Stimulated activated CD4-positive, alpha-beta T cell treated with anti-CD3 and anti-CD28 coated beads, Interleukin-1b, Interleukin-23, amount 100 ng/mL, for 1 hour (primary cell): ENCODE measurements at places on chromosomes 5 and 9.

DNA sequence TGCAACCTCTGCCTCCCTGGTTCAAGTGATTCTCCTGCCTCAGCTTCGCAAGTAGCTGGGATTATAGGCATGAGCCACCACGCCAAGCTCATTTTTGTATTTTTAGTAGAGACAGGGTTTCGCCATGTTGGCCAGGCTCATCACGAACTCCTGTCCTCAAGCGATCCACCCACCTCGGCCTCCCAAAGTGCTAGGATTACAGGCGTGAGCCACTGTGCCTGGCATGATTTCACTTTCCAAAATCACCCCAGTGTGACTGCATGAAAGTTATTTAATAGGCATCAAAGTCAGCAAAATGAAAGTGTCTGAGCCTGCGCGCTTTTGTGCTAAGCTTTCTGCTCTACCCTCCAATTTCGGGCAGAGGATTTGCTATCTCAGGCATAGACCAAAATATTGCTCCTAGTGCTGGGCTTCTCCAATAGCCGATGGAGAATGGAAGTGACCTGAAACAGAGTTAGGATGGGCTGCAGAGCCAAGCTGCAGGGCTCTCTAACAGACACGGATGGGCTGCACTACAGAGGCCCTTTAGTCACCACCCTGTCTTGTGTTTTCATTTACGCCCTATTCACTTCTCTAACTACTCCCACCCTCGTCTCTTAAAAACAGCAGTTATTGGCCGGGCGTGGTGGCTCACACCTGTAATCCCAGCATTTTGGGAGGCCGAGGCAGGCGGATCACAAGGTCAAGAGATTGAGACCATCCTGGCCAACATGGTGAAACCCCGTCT is 44.3 kb downstream of the RETREG1 start:
- DNase-seq = no peak

GRCh38 chr5:168897387-168898122 is 318.4 kb upstream of the PANK3 start:
- DNase-seq = no peak

- no peak for DNase-seq
These were observed 1.7 kb upstream of the HBEGF start for GRCh38 chr5:140348104-140348503.

DNA sequence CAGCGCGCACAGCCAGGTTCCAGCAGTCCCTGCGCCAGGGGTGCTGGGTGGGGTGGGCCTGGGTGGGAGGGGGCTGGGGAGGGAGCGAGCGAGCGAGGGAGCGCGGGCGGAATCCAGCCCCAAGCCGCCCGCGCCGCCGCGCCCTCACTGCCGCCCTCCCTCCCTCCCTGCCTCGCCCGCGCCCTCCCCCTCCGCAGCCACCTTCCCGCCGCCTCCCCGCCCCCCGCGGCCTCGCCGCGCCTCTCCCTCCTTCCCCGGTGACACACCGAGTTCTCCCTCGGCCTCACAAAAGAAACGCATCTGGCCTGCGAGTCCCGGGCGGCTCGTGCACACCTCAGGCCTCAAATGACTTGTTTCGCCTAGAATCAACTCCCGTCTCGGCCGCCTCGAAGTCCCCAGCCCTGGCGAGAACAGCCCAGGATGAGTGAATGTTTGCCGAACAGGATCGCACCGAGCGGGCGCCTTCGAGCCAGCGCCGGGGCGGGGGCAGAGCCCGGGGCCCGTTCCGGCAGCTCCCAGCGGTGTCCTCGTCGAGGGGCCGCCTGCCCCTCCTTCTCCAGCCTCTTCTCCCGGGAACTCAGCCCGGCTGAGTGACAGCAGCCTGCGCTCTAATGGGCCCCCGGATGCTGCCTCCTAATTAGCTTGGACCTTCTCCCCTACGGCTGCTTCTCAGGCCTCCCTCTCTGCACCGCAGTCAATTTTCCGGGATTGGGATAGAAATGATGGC is 371 bp upstream of the PITX1 start:
- no peak for DNase-seq

DNA sequence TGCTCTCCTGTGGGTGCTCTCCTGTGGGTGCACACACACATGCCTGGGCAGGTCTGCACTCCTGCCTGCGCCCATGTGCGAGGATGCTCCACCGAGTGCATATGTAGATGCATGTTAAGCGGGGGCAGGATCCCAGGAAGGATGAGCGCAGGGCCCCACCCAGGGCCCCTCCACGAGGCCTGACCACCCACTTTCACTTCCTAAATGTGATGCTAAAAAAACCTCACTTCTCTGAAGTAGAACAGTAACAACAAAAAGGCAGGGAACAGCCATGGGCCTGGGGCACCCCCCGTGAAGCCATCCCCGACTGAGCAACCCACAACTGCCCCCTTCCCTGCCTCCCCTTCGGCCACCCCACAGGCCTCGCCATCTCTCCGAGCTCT is 48.2 kb upstream of the SARDH start:
- no peak for DNase-seq

- no peak for DNase-seq
These were observed 926.3 kb downstream of the TLE4 start for GRCh38 chr9:80498001-80498555.

DNA sequence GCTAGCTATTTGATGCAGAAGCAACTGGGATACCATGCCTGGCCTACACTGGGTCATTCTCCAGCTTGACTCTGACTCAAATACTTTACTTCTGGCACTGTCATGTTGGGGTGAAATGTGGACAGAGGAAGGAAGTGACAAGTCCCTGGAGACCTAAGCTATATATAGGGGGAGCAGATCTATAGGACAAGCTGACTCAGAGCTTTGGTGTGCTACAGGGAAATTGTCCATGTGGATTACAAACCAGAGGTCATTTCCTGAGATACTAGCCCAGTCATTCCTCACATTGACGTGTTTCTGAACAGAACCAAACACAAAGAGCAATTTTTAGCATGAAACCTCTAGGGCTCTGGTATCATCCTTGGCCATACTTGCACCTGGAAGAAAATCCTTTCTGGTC is 531.6 kb upstream of the CLINT1 start:
- no peak for DNase-seq

DNA sequence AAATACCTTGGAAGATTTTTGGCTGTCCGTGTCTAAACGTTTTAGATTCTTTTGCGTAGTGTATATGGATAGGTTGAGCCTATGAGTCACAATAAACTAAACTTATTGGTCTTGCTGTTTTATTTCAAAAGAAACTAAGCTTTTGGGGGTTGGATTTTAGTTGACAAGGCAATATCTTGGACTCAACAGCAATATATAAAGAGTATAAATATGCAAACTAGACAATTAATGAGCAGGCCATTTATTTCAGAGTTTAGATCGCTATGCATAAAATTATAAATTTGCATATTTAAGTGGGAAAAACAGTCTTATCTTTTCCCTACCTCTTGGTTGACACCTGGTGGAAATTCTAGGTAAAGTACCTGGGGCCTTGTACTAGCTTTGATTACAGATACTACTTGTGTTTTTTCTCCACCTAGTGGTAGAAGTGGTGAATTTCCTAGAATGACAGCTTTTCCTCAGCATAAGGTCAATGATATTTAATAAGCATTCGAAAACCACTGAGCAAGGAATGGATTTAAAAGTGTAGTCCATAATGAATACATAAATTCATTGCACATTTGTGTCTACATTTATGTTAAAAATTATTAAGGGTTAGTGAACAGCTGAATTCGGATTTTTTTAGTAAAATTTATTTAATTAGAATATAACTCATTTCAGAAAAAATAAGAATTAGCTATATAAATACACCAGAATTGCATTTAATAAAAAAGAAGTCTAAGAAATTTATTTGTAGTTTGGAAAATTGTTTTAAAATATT is 1.7 kb upstream of the ARRDC3 start:
- DNase-seq = no peak

DNA sequence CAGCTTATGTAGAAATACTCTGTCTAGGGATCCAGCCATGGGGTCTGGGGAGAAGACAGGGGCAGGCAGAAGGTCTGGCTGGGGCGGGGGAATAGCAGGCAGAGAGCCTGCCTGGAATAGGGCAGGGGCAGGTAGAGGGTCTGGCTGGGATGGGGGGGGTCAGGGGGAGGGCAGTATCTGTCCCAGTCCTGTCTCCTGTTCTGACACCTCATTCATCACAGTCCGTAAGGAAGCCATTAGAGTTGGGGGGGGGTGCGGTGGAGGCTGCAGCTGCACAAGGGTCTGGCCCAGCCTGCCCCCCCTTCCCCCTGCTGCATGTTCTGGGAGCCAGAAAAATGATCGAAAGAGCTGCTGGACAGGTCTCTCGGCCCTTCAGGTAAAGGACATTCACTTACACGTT is 32.6 kb downstream of the CNTFR start:
- DNase-seq = no peak

- no peak for DNase-seq
These were observed 901.0 kb upstream of the CTNND2 start for GRCh38 chr5:12805165-12805698.

DNA sequence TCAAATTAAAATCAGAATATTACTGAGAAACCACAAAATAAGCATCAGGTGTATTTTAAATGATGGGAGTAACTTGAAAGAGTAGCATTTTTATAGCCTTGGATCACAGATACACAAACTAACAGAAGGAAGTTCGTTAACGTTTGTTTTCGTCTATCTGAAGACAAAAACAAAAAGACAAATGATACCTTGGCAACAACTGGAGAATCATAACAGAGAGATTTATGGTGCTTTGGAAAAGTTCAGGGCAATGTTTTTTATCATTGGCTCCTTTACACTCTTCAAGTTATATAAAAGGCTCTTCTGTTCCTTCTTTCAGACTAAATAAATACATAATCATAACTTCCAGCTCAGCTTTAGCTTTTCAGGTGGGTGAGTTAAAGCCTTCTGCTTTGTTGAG is 128.1 kb upstream of the VLDLR start:
- no peak for DNase-seq

DNA sequence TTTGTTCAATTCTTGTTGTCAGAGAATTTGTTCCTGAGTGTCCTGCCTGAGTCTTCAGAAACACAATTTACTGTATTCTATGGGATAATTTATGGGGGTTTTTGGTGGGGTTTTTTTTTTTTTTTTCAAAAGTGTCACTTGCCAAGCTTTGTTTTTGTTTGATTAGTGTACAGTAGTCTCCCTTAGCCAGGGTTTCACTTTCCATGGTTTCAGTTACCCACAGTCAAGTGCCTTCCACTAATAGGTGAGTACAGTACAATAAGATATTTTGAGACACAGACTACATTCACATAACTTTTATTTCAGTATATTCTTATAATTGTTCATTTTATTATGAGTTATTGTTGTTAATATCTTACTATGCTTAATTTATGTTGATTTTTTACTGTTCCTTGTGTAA is 25.0 kb upstream of the AUH start:
- DNase-seq = no peak

DNA sequence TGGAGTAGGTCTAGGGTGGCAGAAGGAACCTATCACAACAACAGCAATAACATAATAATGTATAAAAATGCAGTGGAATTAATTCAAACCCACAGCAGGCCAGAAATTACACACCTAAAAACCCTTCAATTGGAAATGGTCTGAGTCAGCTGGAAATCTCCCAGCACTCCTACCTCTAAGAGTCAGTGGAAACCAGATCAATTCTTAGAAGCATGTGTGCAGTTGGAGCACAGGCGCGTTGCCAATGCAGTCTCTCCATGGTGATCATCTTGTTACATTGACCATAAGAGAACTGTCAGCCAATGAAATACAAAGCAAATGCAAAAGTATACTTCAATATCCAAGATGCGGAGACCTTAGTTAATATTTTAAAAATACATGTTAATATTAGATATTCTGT is 15.1 kb upstream of the CSNK1G3 start:
- DNase-seq = no peak

DNA sequence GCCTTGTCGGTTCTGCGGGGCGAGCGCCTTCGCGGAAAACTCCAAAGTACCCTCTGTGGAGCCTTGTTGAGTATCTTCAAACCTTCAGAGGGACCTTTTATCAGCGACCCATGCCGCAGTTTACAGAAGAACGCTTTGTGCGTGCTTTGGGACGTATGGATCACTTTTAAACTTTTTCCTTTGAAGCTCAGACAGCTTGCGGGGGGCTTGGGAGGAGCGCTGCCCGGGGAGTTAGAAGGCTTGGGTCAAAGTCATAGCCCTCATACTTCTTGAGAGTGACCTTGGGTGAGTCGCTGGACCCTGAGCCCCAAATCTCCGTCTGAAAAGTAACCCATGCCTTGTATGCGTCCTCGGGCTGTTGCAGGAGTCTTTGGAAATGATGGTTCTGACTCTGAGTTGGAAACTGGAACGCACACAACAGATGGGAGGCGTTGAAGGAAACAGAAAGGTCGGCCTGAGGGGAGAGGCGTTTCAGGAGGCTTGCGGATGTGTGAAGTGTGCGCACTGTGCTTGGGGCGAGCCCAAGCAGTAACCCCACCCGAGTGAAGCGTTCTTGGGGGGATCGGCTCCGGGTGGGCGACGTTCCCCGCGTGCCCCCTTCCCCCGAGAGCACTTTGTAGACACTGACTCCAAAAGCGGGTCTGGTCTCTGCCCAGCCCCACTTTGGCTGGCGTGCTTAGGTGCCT is 661 bp upstream of the SLC25A51 start:
- no peak for DNase-seq

GRCh38 chr9:76423216-76424177 is 29.3 kb upstream of the RFK start:
- DNase-seq = no peak

DNA sequence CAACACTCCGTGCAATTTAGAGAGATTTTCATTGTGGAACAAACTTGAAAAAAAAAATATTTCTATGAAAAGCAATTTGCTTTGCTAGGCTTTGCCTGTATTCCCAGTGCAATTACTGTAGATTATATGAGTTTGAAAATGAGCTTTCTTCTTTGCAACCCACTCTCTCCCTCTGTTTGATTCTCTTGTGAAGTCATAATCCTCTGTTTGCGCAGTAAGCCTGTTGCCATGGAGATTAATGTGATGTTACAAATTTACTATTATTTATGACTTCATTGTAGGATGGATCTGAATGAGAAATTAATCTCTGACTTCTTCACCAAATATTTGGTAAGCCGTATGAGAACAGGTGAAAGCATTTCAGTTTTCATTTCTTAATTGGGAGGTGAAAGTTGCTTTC is 320.3 kb downstream of the SPATA31D1 start:
- DNase-seq = no peak

DNA sequence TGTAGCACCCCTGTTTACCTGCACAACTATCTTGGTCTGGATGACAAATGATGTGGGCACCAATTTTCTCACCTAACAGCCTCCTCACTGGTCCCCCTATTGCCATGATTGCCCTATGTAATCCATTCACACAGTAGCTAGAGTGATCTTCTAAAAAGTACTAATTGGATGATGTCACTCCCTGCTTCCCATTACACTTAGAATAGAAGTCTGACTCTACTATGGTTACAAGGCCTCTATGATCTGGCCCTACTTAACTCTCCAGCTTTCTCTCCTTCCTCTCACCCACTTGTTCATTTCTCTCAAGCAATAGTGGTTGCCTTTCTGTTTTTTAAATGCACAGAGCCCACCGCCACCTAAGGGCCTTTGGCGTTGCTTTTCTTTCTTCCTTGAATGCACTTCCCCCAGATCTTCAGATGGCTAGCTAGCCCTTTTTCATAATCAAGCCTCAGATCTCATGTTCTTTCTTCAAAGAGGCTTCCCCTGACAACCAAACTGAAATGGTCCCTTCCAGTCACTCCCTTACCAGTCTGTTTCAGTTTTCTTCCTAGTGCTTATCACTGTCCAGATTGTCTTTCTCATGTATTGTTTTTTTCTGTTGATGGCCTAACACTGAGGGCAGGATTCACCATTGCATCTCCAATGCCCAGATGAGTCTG is 8.7 kb downstream of the IGIP start:
- no peak for DNase-seq

- no peak for DNase-seq
These were observed 14.2 kb downstream of the TCERG1 start for GRCh38 chr5:146461319-146461718.
